Ascending aorta (tissue), 2 donors: ENCODE measurements at places on chromosomes 7 and 10.

- H3K4me1 ChIP-seq = peaks cover 2% of the 10 kb centered on the region
- no peak for DNase-seq
- no peaks in the 10 kb centered on the region for H3K27me3 ChIP-seq
- no peak overlapping the region for H3K27ac ChIP-seq
- no peaks in the 10 kb centered on the region for H3K36me3 ChIP-seq
Measured at GRCh38 chr10:76869931-76870330, 767.7 kb downstream of the KCNMA1 start.

DNA sequence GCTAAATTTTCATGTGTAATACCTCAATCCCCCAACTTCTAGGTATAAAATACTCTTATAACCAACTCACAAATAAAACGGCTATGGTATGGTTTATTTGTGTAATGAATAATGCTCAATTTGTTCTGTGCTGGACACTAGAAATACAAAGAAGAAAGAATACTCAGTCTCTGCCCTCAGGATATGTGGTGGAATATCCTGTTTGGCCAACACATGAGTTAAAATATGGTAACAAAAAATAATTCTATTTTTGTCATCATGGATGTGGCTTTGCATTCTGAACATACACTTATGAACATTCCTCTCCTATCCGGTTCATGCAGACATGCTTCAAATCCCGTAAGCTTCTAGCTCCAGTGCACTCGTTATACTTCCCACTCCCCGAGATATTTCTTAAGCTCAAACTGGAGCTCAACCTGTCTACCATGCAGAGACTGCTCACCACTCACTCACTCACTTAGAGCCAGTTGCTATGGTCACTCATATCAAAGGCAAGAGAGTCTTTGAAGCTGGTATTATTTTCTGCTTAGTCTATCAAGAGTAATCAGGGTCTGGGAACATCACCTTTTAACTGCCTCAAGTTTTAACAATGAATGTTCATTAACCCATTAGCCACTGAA lies 53.8 kb upstream of the SLC16A12 start:
- no peaks in the 10 kb centered on the region for H3K36me3 ChIP-seq
- H3K27ac ChIP-seq = peak overlapping the region; percentile 20
- no peak for DNase-seq
- H3K27me3 ChIP-seq = no peaks in the 10 kb centered on the region

DNA sequence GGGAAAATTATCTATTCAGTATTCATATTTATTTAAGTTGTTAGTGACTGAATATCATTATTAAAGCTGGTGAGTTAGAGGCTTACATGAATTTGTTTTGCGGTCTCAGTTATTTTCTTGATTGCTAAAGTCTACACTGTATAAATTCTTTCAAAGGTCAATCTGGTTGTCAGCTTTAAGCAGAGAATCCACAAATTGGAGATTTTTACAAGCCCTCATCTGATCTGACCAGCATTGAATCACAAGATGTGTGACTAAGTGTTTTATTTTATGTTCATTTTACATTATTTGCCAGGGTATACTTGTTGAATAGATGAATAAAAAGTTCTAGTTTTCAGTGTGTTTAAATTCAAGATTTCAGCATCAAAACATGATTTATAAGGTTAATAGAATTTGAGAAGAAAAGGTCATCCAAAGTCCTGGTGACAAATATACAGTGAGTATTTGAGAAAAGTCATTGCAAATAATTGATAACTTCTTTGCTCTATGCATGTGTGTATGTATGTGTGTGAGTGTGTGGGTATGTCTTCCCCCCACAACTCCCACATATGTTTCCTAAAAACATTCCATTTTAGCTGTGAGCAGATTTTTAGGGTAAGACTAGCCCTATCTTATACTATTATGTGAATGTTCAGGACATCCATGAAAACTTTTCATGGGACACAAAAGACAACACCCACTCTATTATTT lies 4.4 kb downstream of the SEMA3A start:
- H3K36me3 ChIP-seq = no peaks in the 10 kb centered on the region
- no peaks in the 10 kb centered on the region for H3K4me1 ChIP-seq
- DNase-seq = no peak
- H3K27me3 ChIP-seq = no peaks in the 10 kb centered on the region
- H3K4me3 ChIP-seq = no peak overlapping the region
- no peak overlapping the region for H3K27ac ChIP-seq

DNA sequence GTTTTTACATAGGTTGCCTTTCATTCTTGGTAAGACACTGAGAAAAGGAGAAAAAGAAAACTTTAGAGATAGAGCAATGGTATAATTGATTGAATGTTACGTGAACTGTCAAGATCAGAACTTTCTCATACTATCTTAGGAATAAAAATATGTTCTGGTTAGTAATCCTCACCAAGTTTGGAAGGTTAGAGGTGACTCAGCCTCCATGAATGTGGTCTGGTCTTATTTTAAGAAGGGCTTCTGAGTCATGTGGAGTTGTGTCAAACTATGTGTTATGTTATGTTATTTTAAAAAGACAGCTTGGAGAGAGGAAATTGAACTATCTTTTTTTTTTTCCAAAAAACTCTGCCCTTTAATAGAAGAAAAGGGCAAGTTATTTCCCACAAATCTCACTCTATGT lies 458.6 kb upstream of the KLF6 start:
- peak; percentile 86 for DNase-seq
- H3K27me3 ChIP-seq = no peaks in the 10 kb centered on the region
- H3K4me1 ChIP-seq = peaks cover 3% of the 10 kb centered on the region
- peaks cover 2% of the 10 kb centered on the region for H3K36me3 ChIP-seq
- H3K4me3 ChIP-seq = peak overlapping the region; percentile 53
- peak overlapping the region; percentile 94 for H3K27ac ChIP-seq

DNA sequence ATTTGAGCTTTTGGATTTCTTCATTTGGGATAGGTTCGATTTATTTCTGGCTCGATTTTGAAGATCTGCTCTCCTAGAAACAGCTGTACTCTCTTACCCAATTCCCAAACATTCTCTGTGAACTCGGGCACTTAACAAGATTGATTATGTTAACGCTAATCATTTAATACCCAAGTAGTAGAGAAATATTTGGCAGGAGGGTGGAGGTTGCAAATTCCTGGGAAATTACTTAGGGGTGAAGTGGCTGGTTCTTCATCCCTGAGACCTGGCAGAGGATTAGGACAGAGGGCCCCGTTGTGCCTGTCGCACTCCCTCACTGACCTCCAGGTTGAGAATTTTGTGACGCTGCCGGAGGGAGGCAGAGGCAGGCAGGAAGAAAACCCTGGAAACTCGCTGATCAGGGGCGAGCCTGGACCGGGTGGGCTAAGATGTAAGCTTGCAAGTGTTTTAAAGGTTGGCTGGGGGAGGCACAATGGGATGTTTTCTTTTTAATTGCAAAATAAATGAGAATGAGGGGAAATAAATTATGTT lies 182.6 kb downstream of the TCF7L2 start:
- no peak overlapping the region for H3K4me3 ChIP-seq
- no peaks in the 10 kb centered on the region for H3K36me3 ChIP-seq
- peaks cover 2% of the 10 kb centered on the region for H3K4me1 ChIP-seq
- H3K27ac ChIP-seq = no peak overlapping the region

DNA sequence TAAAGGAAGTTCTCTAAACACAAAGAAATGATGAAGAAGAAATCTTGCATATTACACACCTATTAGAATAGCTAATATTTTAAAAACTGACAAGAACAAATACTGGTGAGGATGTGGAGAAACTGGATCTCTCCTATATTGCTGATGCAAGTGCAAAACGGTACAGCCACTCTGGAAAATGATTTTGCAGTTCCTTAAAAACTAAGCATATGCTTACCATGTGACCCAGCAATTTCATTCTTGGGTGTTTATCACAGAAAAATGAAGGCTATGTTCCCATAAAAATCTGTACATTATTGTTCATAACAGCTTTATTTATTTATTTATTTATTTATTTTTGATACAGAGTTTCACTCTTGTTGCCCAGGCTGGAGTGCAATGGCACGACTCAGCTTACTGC lies 14.9 kb upstream of the PLEKHA1 start:
- no peak for DNase-seq
- H3K4me3 ChIP-seq = no peak overlapping the region
- no peaks in the 10 kb centered on the region for H3K36me3 ChIP-seq

DNA sequence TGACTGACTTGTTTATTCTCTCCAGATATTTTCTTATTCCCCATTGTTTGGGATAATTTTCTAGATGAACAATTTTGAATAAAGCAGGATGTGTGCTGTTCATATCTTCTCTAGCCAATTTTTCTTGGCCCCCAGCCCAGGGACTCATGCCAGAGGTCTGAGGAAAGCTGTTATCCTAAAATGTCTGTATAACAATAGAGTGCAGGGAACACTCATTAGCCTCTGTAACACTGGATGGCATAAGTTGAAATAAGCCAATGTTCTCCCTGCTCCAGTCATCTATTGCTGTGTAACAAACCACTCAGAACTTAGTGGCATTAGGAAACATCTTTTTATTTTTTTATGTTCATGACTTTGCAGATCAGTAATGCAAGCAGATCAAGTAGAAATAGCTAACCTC lies 121.7 kb upstream of the TRIM24 start:
- H3K4me3 ChIP-seq = no peak overlapping the region
- H3K4me1 ChIP-seq = no peaks in the 10 kb centered on the region
- no peaks in the 10 kb centered on the region for H3K27me3 ChIP-seq
